ENCODE measurements at places on chromosomes 7 and 10.

DNA sequence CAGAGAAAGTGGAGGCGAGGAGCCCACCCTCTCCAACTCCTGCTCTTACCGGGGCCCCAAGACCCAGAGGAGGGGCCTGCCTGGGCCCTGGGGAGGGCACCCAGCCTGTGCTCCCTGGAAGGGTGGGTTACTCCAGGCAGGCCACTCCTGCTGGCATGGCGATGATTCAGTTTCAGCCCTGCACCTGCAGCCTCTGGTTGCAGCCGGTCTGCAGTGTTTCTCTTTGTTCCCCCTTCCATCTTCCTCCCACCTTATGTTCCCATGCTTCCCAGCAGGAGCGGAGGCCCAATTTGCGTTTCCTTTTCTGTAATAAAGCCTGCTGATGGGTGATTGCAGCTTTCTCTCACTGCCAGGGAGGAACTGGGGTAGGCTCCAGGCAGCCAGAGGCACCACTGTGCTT lies 53.2 kb upstream of the FAM20C start:
- DNase-seq, result no peak

- DNase-seq, result no peak
Measured at GRCh38 chr10:11959966-11960365, 82.6 kb downstream of the UPF2 start.

DNA sequence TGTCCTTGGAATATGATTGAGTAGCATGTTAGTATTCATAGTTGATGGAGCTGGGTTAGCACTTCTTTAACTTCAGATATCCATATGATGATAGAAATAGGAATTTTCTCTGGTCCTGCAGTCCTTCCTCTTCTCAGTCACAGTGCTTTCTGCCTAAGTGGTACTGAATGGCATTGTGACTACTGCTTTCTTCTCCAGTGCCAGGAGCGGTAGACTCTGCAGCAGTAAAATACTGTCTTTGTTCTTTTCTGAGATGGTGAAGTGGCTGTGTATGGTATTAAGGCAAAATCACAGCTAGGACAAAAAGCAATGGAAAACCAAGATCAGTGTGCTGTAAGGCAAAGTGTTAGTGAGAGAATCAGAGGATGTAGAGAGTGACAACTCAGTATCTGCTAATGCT lies 46.6 kb downstream of the C1GALT1 start:
- DNase-seq, result no peak

DNA sequence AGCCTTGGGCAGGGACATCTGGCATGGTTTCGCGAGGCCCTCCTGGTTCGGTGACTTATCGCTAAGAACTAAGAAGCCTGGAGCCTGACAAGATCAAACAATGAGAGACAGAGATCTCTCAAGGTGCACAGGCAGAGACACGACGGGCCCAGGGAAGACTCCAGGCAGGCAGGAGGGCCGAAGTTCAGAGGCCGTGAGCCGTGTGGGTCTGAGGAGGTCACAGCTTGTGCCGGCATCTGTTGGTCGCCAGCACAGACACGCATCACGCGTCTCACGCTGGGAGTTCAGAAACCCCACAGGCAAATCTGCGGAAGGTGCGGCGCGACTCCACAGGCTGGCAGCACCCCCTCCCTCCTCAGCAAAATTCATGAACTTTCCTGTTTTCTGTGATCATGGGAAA lies 314.0 kb downstream of the DNAJB6 start:
- no peak for DNase-seq

- peak; percentile 29 for DNase-seq
Measured at GRCh38 chr7:21253740-21254687, 173.9 kb upstream of the SP4 start.

GRCh38 chr7:154353355-154353767 lies 301.2 kb downstream of the DPP6 start:
- no peak for DNase-seq

All from AG10803 (cell line).